GM10248 (cell line): ENCODE measurements at places on chromosomes 2 and 18.
A peak's percentile ranks its signal among the peaks of the same experiment; 100 is the strongest.

GRCh38 chr2:39865751-39866150 lies 86.7 kb upstream of the THUMPD2 start:
- DNase-seq, result no peak

DNA sequence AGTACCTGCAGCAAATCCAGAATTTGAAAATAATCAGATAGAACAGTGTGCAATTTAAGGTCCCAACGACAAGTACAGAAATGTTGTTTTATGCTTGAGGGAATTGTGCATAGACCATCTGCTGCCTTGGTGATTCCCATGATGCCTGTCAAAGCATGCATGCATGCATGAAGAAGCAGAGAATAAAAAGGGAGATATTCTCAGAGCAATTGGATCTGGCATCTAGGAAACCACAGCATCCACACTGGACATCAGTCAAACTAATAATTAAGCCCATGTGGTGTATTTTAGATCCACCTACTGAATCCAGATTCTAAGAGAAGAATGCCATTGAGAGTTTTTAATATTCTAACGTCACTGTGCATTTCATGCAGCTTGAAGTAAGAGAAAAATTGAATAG lies 361.2 kb downstream of the FSIP2 start:
- DNase-seq, result no peak

DNA sequence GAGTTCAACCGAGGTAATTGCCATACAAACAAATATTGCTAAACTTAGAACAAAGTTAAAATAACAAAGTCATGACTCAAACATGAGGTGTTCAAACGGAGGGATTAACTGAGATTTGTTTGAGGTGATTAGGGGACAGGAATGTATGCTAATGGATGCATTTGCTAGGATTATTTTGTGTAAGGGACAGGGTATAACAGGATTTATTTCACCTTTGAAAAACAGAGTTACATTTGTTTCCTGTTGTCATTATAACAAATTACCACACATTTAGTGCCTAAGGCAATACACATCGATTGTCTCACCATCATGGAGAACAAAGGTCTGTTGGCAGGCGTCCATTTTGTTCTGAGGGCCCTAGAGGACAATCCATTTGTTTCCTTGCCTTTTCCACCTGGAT lies 304.3 kb upstream of the CNTNAP5 start:
- DNase-seq, result no peak

- no peak for DNase-seq
Observed at GRCh38 chr2:98912957-98913915, 22.8 kb downstream of the CRACDL start.

DNA sequence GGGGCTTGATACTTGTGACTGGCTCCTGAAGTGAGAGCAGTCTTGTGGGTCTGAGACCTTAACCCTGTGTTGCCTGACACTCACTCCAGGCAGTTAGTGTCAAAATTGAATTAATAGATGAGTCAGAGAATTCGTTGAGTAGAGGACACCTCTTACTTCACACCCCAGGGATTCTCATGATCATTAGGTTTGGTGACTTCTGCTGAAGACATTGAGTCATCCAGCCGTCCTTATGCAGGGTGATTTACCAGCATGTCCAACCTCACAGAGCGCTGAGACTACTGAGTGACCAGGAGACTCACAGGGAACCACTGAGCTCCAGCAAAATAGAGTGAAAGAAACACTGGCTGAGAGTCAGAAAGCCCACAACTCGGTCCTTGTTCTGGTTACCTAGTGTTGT lies 36.0 kb upstream of the EVA1A start:
- no peak for DNase-seq

DNA sequence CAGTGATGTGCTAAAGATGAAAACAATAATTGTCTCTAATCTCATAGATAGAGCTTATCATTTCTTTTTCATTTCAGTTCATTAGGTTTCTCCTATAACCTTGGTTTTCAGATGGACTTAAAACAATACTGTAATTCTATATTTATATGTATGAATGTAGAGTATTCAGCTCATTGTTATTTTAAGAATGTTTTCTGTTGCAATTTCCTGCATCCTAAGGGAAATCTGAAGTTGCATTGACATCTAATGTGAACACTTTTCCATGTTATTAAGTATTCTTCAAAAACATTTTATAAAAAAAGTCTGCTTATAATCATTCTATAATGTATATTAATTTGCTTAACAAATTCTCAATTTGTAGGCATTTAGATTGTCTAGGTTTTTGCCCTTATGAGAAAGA lies 288.9 kb downstream of the XIRP2 start:
- DNase-seq, result no peak

- DNase-seq, result no peak
Observed at GRCh38 chr2:171383134-171383533, 50.7 kb downstream of the METTL8 start.

DNA sequence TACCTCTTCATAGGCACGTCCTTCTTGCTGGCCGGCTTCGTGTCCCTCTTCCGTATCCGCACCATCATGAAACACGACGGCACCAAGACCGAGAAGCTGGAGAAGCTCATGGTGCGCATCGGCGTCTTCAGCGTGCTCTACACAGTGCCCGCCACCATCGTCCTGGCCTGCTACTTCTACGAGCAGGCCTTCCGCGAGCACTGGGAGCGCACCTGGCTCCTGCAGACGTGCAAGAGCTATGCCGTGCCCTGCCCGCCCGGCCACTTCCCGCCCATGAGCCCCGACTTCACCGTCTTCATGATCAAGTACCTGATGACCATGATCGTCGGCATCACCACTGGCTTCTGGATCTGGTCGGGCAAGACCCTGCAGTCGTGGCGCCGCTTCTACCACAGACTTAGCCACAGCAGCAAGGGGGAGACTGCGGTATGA lies 2.3 kb downstream of the FZD7 start:
- no peak for DNase-seq

GRCh38 chr2:189937691-189938090 lies 124.8 kb downstream of the MSTN start:
- no peak for DNase-seq

DNA sequence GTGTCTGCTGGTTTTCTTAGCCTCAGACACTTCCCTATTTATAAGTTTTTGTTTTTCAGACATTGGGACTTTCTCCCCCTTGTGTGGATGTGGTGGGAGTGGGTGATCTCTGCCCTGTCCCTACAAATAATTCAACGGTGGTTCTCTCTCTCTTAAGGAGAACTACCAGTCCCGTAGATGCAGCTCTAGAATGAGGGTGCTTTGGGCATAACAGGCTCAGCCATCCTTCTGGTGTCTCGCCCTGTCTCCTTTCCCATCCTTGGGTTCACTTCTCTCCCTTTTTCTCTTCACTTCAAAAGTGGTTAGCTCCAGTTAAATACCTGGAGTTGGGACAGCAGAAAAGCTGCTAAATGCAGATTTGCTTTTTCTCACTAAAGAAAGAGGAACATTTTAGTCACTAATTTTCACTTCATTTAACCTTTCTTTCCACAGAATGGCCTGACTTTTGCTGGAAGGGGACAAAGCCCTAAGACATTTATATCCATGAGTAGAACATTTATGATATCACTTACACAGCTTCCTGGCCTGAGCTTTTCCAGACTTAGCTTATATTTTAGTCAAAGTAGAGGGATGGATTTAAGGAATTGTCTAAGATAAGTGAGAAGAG lies 121.2 kb upstream of the CXCR4 start:
- no peak for DNase-seq

DNA sequence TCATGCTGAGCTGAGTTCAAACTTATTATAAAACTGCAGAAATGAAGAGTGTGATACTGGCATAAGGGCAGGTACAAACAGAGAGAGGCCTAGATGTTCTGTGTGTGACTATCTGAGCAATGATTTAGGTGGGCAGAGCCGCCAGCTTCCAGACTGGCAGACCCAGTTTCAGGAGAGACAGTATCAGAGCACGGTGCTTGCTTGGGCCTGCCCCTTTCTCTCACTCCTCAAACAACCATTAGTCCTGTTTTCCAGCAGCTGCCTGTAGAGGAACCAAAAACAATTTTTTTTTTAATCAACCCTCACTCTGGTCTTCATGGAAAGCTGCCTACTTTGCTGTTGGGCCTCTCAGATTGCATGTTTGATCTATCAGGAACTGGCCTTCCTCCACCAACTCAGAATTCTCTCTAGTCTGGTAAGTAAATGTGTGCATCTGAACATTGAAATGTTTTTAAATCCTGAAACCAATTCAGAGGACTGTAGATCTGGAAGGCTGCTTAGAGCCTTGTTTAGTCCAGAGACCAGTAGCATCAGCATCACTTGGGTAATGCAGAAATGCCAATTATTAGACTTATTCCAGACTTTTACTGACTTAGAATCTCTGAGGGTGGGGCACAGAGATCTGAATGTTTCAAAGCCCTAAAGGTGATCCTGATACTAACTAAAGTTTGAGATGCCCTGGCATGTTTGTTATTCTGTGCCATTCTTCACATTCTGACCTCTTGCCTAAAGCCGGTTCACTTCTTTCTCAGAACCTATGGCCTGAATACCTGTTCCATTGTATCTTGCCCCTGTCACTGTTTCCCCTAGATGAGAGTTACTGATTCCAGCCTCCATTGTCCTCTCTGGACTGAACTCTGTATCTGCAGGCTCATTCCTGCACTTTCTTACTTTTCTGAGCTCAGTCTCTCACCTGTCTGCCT lies 24.8 kb upstream of the CRIM1 start:
- DNase-seq, result no peak

DNA sequence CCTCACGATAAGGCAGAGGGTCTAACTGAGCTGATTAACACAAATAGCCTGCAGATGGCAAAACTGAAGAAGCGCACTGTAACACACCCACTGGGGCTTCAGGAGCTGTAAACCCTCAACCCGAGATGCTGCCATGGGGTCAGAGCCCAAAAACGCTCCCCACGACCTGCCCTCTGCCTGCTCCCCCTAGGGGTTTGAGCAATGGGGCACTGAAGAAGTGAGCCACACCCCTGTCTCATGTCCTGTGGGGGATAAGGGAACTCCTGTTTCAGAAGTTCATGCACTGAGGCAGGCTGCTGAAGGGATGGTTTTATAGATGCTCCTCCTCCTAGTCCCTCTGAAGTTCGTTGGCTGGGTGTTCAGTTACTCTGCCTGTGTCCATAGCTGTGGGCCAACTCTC lies 105.9 kb upstream of the CELF4 start:
- no peak for DNase-seq

GRCh38 chr18:49520661-49521145 lies 33.7 kb upstream of the C18orf32 start:
- DNase-seq, result no peak

- no peak for DNase-seq
Observed at GRCh38 chr2:188973641-188974040, 532 bp upstream of the COL3A1 start.

- peak; percentile 22 for DNase-seq
Observed at GRCh38 chr2:191122638-191123294, 28.0 kb downstream of the STAT4 start.

GRCh38 chr18:49795612-49796552 lies 17.5 kb downstream of the ACAA2 start:
- DNase-seq, result no peak

DNA sequence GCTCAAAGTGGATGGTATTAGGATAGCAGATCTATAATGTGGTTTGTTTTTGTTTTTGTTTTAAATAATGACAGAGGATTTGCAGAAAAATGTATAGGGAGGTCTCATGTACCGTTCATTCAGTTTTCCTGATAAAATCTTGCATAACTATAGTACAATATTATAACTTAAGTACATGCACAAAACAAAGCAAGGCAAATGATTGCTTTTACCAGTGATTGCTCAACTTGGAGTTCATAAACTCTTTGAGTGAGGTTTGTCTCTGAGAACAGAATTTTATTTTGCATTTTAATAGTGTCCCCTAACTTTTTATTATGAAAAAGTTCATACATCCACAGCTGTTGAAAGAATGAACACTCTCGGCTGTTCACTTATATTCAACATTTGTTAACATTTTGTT lies 96.6 kb downstream of the MAP4K4 start:
- no peak for DNase-seq

DNA sequence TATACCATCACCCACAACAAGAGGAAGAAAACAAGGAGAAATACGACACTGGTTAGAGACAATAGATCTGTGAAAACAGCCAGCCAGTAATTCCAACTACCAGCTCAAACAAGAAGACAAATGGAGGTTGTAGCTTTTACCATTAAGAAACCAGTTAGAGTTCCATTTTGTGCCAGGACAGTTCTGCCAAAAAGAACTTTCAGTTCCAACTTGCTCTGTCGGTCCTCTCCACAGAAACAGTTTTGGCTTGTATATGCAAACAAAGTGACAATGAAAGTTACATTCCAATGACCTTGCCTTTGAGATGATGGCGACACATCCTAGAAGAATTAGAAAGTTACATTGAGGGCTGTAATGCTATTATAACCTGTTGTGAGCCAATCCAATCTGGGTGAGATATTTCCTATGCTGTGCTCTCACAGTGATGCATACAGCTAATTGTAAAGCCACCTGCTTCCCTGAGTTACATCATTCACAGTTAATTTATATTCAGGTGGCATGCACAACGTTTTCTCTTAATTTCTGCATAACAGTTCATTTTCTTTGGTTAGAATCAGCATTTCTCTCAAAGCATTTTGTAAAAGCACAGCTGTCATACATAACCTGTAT lies 1378.4 kb upstream of the PIK3C3 start:
- DNase-seq, result no peak

DNA sequence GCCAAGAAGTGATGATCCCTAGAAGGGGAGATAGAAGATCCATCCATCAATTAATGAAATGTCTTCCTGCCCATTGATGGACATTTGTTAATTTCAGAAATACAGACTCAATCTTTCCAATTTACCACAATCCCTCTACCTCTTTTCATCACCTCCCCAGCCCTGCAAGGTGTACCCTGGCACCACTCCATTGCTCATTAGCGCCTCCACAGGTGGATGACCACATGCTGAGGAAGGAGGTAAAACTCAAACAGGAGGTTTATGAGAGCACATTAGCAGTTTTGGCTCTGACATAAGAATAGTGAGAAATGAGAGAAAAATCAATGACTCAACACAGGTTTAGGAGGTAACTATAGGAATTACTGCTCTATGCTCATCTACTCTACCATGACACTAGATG lies 208.0 kb downstream of the C1D start:
- DNase-seq, result no peak
